ENCODE measurements at places on chromosomes 11 and 22.

DNA sequence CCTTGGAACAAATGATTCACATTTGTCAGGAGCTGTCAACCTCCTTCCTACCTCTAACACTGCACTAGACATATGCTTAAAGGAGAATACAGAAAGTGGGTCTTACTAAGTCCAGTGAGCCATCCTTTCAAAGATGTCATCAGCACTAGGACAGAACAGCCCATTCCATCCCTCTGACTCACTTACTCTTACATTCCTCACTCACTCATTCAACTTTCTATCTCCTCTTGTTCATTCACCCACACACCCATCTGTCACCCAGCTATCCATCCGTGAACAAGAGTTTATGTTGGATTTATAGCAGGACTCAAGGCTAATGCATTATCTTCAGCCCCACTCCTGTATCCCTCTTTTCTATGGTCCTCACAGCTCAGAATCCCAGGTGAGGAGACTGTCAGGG lies 9.1 kb downstream of the INSC start:
- no peak for DNase-seq

- no peak for DNase-seq
These were observed 563 bp upstream of the PSMA1 start for GRCh38 chr11:14520747-14521151.

GRCh38 chr11:105878510-105878909 lies 143.5 kb downstream of the MSANTD4 start:
- no peak for DNase-seq

GRCh38 chr11:88308576-88308975 lies 29.0 kb downstream of the CTSC start:
- DNase-seq: no peak

DNA sequence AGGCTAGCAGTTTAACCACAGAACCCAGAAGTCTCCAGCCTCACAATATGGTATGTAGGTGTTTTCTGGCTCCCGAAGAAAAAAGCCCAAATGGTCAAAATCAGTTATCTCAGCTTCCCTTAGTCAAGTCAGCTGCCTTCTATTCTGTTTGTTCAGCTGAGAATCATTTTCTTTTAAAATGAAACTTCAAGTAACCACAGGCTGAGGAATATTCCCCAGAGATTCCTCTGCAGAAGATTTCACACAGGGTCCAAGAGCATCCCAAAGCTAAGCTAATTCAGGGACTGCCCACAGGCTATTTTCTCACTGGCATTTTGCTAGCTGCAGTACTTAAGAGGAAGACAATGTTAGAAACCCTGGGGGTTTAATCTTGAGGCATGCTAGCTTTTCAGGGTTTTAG lies 977.0 kb upstream of the CHORDC1 start:
- no peak for DNase-seq

- peak; percentile 25 for DNase-seq
These were observed 849 bp upstream of the APOBEC3B start for GRCh38 chr22:38981005-38981991.
